Activated effector memory CD4-positive, alpha-beta T cell treated with anti-CD3 and anti-CD28 coated beads, Interleukin-2, amount 50 U/mL, for 16 hours (primary cell): ENCODE measurements at places on chromosomes 3 and 15.

DNA sequence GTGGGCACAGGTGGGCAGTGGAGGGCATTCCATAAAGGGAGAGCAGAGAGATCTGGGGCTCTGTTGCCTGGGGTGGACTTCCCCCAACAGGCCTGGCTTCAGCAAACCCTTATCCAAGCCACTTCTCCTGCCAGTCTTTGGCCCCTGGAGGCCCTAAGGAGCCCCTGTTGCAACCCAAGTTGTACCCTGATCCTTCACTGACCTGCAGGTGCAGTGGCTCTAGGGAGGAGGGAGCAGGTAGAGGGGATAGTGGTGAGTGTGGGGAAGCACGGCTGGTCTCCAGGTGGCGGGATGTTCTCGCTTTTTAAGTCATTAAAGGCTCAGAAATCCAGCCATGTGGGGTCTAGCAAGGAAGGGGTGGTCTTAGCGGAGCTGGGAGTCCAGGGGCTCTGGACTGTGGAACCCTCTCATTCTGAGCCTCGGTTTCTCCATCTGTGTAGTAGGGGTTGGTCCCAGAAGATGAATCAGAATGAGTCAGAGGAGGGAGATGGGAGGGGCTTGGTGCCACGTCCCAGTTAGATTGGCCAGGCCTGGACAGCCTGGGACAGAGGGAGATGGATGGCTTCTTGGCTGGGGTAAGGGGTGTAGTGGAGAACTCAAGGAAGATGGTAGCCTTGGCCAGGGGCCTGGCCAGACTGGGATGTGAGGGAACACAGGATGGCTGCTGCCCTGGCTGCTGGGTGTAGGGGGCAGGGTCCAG is 2.6 kb downstream of the ZBTB47 start:
- no peak for DNase-seq

GRCh38 chr3:13208706-13209633 is 135.7 kb upstream of the IQSEC1 start:
- DNase-seq = no peak

GRCh38 chr3:160330109-160330508 is 68.9 kb downstream of the IFT80 start:
- no peak for DNase-seq

DNA sequence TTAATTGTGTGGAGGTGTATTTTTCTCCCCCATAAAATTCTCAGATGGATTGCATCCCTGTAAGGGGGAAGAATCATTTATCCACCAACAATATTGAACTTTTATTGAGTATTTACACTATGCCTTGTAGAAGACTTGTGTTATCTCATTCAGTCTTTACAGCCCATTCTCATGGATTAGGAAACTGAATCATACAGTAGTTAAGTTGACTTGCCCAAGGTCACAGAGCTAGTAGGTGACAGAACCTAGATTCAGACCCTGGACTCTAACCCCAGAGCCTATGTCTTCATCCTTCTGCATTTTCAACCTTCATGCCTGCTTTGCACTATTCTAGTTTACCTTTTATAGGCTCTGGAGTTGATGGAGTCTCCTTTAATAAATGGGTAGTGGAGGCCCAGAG is 226.8 kb downstream of the LPP start:
- DNase-seq = no peak

GRCh38 chr3:46953234-46954010 is 23.1 kb downstream of the CCDC12 start:
- DNase-seq = no peak

- DNase-seq = no peak
These were observed 260.6 kb downstream of the ARRDC4 start for GRCh38 chr15:98221144-98221543.

DNA sequence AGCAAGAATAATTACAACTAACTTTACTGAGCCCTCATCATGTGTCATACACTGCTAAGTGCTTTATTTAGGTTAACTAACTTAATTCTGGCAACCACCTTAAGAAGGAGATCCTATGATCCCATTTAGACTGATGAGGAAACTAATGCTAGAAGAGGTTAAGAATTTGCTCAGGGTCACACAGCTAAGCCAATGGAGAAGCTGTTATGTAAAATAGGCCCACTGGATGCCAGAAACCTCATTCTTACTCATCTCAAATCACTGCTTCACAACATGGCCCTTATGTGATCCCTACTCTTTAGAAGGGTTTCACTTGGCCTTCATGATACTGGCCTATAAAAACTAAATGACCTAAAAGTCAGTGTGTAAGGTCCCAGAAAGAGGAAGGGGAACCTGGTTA is 41.2 kb downstream of the IMPG2 start:
- no peak for DNase-seq
